ENCODE measurements at places on chromosomes 12 and 14.

- DNase-seq = no peak
Observed at GRCh38 chr14:71183876-71184689, 276.8 kb downstream of the PCNX1 start.

DNA sequence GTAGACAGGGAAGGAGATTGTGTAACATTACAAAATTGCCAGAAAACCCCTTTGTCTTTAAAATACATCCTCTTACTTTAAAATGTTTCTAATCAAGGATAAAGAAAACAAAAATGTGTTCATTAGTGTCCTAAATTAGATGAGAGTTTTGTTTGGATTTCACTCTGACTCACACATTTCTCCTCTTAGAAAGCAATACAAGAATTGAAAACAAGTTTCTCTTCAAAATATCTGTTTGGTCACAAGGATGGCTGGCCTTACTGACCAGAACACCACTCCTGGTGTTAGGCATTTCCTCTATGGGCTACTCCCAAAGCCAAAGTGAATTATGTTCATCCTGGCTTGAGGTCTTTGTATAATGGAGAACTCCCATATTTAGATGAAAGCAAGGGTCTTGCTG is 6.4 kb downstream of the GUCY2C start:
- no peak for DNase-seq

GRCh38 chr14:89509891-89510290 is 92.9 kb upstream of the FOXN3 start:
- no peak for DNase-seq

GRCh38 chr14:80456209-80456608 is 244.9 kb upstream of the DIO2 start:
- no peak for DNase-seq

- no peak for DNase-seq
Observed at GRCh38 chr14:36315159-36315853, 5.1 kb downstream of the MBIP start.

DNA sequence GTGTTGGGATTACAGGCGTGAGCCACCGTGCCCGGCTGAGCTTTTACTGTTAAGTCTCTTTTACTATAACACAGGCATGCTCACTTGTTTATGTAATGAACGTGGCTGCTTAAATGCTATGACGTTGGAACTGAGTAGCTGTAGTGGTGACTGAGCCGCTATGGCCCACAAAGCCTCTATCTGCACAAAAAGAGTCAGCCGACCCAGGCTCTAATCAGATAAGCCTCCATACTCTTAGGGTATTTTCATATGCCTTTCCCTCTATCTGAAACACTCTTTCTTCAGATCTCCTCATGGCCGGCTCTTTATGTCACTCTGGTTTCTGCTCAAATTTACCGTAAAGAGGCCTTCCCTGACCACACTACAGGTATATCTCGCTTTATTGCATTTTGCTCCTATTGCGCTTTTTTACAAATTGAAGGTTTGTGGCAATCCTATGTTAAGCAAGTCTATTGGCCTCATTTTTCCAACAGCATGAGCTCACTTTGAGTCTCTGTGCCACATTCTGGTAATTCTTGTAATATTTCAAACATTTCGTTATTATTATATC is 8.0 kb downstream of the SLC2A14 start:
- DNase-seq = no peak

DNA sequence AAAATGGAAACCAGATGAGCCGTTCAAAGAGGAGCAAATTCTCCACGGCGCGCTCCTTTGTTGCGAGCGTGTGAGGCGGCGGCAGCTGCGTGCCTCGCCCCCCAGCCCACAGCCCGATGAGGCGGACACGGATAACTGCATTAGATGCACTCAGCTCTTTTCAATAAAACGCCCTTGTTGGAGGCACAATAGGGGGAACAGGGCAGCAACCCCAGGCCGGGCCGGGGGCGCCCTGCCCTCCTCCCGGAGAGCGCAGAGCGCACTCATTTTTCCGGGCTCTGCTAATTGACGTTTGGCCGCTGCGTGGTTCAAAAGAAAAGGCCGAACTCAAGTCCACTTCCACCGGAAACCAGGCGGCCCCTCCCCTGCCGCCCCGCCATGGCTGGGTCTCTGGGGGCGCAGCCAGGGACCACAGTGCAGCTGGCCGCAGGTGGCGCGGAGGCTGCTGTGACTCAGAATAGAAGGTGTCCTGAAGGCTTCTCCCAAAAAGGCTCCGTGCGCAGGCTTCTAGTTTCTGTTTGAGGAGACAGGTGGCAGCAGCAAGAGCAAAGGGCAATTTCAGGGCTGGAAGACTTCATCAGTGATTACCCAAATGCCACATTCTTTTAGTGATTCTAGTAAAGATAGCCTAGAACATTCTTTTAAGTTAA is 29.0 kb upstream of the SMOC1 start:
- DNase-seq = no peak

DNA sequence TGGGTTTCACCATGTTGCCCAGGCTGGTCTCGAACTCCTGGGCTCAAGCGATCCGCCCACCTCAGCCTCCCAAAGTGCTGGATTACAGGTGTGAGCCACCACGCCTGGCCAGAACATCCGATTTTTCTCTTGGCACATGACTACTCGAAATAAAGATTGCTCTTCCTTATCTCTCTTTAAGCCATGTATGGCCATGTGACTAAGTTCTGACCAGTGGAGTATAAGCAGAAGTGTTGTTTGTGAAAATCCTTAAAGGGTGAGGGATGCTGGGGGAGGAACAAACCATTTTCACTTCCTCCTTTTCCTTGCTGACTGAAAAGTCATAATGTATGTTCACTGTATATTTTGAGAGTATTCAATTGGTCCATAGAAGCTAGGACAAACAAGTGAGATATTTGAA is 50.7 kb upstream of the ATF7IP start:
- no peak for DNase-seq

GRCh38 chr12:113062502-113063395 is 6.2 kb downstream of the DTX1 start:
- no peak for DNase-seq

DNA sequence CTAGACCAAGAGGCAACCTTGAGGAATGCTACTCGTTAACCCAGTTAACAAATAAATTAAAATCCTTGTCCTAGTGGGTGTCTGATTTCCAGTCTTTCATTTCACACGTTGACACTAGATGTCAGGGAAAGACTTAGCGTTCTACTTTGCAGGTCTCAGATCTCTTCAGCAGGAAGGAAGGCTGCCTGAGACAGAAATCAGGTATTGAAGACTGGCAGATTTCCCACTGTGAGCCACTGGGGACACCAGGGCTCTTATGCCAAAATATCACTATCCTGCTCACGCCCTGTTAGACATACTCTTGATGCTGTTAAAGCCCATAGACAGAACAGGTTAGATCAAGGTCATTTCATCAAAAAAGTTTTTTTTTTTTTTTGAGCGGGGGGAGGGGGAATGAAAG is 33.0 kb downstream of the EMP1 start:
- DNase-seq = no peak

- no peak for DNase-seq
Observed at GRCh38 chr12:81080431-81080983, 2.6 kb downstream of the ACSS3 start.

GRCh38 chr12:57216921-57217879 is 606 bp downstream of the NXPH4 start:
- no peak for DNase-seq

DNA sequence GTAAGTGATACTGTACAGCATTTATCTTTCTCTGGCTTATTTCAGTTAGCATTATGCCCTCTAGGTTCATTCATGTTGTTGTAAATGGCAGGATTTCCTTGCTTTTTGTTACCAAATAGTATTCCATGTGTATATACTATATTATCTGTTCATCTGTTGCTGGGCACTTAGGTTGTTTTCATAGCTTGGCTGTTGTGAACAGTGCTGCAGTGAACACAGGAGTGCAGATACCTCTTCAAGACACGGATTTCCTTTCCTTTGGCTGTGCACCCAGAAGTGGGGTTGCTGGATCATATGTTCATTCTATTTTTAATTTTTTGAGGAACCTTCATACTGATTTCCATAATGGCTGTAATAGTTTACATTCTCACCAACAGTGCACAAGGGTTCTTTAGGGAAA is 21.5 kb downstream of the EP400 start:
- DNase-seq = no peak

- DNase-seq = no peak
Observed at GRCh38 chr12:110658878-110659277, 30.0 kb downstream of the HVCN1 start.

DNA sequence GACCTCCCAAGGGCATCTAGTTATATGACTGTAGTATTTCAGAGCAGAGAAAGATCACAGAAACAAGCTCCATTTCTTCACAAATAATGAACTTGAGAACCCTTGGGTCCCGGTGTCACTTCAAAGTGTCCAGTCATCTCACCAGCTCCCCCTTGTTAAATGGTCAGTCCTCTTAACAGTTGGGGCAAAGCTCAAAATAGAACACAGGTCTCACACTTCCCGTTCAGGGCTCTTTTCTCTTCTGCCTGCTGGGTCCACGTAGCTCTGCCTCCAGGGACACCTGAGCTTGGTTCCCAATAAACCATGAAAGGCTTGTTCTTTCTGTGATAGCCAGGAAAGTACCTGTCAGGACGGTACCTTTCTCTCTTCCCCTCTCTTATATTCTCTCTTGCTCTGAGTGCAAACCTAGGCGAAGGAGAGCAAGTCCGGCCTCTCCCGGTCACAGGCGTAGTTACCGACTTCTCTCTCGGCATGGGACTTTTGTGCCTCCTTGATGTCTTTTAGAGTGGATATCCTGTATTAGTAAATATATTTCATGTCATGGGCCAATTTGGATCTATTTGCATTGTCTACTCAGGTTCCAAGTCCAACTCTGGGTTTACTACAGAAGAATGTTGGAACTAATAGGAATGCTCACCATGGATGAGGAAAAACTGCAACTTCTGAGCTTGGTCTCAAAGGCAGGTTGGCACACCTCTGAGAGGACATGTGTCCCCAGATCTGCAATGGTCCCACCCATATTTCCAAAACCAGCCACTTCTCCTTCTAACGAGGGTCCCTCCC is 118.8 kb upstream of the PARP11 start:
- no peak for DNase-seq

DNA sequence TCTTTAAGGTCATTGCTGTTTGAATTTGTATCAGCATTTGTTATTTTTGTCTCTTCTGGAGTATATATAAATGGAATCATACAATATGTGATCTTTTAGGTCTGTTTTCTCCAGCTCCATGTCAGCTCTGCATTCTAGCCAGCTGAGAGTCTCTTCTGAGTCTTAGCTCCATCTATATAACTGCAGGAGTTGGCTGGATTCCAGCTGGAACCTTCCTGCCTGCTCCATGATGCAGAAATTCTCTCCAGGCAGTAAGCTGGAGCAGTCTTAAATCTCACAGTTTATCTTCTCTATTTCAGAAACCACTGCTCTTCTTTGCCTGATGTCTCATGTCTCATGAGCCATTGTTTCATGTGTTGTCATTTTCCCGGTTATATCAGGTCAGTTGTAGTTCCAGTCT is 827.6 kb downstream of the NRXN3 start:
- DNase-seq = no peak

DNA sequence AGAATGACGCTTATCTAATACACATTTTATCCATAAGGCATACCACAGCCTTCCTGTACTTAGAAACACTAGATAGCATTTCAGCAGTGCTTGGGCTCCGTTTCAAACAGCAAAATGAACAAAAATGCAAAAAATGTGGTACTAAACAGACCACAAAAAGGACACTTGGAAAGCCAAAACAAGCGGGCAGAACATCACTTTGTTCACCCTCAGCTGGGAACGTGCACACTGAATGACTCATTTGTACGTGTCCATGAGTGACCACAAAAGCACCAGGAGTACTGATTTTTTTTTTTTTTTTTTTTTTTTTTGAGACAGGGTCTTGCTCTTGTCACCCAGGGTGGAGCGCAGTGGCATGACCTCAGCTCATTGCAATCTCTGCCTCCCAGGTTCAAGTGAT is 8.9 kb upstream of the FOXN3 start:
- no peak for DNase-seq

DNA sequence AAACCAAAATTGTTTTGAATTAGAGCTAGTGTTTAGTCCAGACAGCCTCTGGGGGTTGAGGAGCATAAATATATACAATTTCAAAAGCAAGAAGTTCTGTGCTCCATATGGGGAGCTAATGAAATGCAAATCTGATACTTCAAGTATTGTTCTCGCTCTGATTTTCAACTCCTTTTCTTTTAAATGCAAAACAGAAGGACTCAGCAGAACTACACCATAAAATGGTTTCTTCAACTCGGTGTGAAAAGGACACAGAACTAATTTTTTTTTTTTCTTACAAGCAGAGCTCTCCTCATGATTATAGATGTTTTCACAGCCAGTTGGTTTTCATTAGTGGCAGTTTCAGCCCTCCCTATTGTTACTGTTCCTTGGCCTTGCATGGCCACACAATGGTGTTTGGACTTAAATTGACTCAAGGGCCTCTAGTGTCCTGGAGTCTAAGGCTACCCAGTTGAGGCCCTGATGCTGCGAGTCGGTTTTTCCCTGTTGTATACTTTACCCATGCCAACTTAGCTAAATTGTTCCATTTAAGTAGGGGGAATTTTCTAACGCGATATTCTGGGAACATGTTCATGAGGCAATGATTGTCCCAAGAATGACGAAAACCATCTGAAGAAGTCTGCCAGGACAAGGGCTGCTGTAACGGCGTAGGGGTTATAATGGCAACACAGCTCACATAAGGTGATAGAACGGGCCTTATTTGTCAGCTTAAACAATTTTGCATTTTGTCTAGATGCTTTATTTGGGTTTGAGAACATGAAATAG is 120.3 kb downstream of the GPR135 start:
- no peak for DNase-seq

- DNase-seq = no peak
Observed at GRCh38 chr14:92573761-92574498, 60.3 kb downstream of the RIN3 start.

DNA sequence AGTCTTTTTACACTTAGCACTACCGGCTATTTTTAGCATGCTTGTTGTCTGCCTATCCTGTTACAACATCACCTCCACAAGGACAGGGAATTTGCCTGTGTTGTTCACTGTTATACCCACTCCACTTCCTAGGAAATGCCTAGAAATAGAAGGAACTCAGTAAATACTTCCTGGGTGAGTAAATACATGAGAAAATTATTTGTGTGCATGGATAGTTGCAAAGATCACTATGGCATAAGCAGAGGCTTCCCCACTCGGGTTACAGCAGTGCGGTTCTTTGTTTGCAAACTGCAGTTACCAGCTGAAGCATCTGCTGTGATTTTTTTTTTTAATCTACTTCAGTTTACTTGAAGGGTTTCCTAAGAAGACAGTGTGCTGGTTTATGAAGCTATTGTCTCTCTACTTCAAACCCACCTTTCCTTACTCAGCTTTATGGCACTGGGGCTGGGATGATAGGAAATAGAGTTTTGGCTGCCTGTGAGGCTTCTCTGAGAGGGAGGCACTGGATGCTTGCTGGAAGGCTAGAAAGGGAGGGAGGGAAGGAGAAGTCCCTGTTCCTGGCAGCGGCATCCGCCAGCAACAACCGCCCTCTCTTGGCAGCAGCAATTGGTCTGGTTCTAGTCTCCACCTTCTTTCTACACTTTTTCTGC is 29.0 kb downstream of the PDE6H start:
- no peak for DNase-seq

GRCh38 chr14:74922752-74923401 is at the start of gene RPS6KL1:
RPS6KL1 (minus strand) TSS chr14:74923260; CDS start chr14:74921541, 1,719 bp downstream.
- peak; percentile 19 for DNase-seq

- no peak for DNase-seq
Observed at GRCh38 chr12:128426511-128426910, 159.5 kb downstream of the TMEM132C start.

Measured in stimulated activated CD8-positive, alpha-beta memory T cell treated with anti-CD3 and anti-CD28 coated beads, Interleukin-15, amount 100 ng/mL, for 4 hours (primary cell).